ENCODE measurements at places on chromosomes 3 and 15.

DNA sequence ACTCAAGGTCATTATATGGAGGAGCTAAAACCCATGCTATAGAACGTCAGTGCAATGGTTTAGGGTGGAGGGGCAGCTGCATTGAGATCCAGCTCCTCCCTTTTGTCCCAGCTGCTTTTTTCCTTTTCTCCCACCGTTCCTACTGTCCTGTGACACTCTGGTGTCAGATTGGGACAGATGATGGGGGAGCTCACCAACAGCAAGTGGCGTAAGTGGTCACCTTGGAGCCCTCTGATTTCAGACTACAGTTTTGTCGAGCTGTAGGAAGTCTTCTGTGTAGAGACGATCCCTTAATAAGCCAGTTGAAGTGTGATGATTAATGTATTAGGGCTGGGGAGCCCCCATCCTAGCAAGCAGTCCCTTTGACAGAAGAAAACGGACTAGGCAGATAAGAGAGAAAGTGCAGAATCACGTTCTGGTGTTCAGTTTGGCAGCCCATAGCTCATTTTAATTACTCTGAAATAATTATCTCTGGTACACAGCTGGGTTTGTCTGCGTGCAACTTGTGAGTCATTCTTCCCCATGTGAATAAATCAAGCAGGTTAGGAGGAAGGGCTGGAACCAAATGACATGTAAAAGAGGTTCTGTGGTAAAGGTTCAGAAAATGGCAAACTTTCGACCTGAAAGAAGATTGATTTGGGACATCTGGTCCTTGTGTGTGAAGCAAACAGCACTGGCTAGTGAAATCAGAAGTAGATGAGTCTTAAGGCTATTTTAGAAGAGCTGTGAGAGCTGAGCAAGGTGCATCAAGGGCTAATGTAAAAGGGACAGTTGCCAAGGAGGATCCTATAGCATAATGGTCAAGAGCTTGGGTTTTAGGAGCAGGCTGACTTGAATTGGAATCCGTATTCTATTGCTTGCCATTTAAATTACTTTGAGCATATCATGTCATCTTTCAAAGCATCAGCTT lies 241.4 kb downstream of the EDEM1 start:
- no peak for DNase-seq

GRCh38 chr3:55951388-55951787 lies 464.3 kb upstream of the WNT5A start:
- no peak for DNase-seq

DNA sequence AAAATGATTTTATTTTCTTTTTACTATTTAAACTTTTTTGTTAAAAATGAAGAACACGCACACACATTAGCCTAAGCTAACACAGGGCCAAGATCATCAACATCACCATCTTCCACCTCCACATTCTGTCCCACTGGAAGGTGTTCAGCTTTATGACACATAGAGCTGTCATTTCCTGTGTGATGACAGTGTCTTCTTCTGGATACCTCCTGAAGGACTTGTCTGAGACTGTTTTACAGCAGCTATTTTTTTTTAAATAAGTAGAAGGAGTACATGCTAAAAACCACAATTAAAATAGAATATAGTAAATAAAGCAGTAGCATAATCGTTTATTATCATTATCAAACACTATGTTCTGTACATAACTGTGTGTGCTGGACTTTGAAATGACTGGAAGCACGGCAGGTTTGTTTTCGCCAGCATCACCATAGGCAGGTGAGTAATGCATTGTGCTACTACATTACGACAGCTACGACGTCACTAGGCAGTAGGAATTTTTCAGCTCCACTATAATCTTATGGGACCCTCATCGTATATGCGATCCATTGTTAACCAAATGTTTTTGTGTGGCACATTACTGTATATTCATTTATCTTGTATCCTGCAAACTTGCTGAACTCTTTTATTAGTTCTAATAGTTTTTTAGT lies 72.8 kb downstream of the KLF15 start:
- DNase-seq: no peak

GRCh38 chr15:29852201-29852600 lies 29.9 kb upstream of the TJP1 start:
- no peak for DNase-seq

GRCh38 chr3:123153125-123154019 lies 48.4 kb upstream of the SEC22A start:
- DNase-seq: no peak

GRCh38 chr3:157290766-157291165 lies 130.8 kb upstream of the CCNL1 start:
- no peak for DNase-seq

GRCh38 chr3:41092844-41093243 lies 106.5 kb upstream of the CTNNB1 start:
- no peak for DNase-seq

DNA sequence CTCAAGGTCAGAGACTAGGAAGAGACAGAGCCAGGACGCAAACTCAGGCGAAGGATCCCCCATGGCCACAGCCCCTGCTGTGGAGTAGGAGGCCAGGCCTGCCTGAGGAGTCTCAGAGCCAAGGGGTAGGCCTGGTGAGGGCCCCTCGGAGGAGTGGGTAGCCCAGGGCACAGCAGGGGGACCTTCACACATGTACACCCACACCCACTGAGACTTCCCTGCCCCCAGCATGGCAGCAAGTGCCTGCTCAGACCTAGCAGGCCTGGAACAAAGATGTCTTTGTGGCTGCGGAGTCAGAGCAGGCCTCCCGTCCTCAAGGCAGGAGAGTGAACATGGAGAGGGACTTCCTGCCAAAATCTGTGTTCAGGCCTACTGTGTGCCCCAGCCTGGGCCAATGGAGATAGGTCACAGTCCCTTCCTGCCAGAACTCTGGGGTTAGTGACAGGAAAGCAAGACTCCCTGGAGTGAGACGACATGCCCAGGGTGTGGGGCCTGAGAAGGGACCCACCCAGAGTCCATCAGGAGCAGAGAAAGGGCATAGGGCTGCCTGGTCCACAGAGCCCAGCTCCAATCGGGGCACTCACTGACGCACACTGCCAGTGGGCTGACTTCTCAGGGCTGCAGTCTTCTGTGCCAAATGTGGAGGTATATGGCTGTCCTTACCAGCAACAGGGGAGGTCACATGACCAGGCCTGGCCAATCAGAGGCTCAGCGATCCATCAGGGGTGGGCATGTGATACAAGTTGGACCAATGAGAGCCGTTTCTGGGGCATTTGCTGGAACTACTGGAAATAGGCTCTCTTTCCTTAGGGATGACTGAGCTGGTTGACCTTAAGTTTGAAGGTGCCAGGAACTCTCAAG lies 2.3 kb downstream of the GRIP2 start:
- DNase-seq: no peak

GRCh38 chr15:41861736-41862356 lies 23.2 kb downstream of the PLA2G4B start:
- no peak for DNase-seq

GRCh38 chr15:67998599-67999133 lies 55.4 kb upstream of the PIAS1 start:
- DNase-seq: no peak

DNA sequence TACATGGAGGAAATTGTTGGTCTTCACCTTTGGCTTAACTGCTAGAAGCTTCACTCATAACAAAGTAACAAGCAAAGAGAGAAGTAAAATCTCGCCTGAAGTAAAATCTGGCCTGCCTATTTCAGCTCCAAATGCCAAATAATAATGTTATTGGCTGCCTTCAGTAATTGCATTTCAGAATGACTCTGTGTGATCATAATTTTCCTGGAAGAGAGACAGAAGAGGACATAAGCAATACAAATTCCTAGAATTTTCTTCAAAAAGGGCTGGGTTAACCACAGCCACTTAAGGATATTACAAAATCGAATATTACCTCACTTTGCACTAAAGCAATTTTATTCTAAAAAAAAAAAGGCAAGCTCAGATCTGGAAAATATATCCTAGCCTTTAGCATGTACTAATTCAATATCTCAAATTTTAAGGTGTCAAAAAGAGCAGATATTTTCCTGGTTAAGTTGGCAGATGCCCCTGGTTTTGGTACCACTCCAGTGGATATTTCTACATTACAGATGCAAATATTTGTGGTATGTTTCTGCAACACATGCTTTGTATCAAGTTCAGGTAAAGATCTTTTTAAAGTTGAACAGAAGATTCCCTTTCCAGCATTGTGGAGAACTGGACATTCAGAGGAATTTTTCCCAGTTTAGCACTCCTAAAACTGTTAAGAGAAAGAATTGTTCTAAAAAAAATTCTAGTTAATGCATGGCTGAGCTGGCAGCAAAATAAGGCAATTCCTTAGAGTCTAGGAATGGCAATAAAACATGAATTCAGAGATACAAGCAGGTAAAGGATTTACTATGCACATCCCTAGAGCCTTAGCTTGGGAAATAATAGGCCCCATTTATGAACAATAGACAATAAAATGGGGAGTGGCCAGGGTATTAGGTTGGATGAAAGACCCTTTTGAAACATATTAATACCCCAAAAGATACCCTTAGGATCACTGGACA lies 116.7 kb downstream of the STAC start:
- DNase-seq: no peak

DNA sequence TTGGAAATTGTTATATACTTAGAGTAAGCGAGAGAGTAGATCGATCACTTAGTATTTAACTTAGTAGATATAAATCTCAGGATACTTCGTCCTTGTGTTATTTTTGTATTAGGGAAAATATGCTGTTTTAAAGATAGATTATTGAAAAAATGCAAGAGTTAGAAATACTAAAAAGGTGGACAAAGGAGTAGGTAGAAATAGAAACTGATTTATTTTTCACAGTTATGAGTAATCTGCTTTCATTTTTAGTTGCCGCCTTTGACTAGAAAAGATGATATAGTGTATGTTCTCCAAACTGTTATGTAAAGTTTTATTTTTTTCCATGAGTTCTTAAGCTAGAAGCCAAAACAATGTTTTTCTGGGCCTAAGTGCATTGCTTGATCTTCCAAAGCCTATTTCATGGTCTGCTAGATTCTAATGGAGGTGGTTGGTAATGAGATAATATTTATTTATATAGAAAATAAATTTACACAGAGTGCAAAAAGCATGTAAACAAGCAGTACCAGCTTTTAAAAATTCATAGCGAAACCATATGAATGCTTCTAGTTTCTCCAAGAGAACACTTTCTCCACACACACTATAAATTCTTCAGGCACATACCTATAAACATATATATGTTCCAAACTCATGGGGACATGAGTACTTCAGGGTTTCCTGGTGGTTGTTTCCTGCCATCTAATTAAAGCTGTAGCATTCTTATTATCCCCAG lies 61.1 kb downstream of the DIPK2A start:
- DNase-seq: no peak

- no peak for DNase-seq
Observed at GRCh38 chr15:60883691-60884640, 345.1 kb downstream of the RORA start.

GRCh38 chr15:74598126-74598842 lies 17.4 kb upstream of the CLK3 start:
- peak; percentile 91 for DNase-seq

DNA sequence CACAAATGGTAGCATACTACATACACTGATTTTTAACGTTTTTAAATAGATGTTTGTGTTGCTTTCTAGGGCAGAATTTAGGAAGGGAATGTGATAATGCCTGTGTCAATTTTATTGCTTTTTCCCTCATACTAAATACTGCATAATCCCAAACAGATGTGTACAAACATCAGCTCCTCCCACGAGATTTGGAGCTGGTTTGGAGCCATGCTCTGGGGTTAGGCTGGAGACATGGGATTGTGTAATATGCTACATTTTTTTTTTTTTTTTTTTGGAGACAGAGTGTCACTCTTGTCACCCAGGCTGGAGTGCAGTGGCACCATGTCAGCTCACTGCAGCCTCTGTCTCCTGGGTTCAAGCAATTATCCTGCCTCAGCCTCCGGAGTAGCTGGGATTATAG lies 80.1 kb downstream of the EBLN2 start:
- DNase-seq: no peak

GRCh38 chr3:138675393-138675792 lies 66.8 kb downstream of the FAIM start:
- no peak for DNase-seq

- no peak for DNase-seq
Observed at GRCh38 chr3:196423044-196423781, 9.0 kb downstream of the UBXN7 start.

DNA sequence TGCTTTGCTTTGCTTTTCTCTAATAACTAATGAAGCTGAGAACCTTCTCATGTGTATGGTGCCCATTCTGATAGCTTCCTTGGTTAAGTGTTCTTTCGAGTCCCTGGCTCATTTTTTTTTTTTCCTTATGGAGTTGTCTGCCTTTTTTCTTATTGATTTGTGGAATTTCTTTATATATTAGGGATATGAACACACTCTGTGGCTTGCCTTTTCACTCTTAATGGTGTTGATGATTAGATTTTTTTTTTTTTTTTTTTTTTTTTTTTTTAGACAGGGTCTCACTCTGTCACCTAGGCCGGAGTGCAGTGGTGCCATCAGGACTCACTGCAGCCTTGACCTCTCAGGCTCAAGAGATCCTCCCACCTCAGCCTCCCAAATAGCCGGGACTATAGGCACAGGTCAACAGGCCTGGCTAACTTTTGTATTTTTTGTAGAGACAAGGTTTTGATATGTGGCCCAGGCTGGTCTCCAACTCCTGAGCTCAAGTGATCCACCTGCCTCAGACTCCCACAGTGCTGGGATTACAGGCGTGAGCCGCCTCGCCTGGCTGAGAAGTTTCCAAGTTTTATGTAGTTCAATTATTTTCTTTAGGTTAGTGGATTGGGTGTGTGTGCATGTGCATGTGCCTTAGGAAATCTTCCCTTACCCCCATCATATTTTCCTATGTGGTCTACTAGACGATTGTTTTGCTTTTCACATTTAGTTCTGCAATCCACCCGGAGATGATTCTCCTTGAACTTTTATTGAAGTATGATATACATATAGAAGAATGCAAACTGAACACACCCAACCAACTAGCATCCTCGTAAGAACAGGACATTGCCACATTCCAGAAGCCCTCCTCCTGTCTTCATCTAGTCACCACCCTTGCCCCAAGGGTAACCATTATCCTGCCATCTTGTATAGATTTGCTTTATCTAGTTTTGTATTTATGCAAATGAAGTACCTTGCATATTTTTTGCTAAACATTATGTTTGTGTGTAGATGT lies 1.7 kb upstream of the SNRPA1 start:
- no peak for DNase-seq

GRCh38 chr3:23749609-23750008 lies 56.1 kb upstream of the UBE2E1 start:
- DNase-seq: no peak

DNA sequence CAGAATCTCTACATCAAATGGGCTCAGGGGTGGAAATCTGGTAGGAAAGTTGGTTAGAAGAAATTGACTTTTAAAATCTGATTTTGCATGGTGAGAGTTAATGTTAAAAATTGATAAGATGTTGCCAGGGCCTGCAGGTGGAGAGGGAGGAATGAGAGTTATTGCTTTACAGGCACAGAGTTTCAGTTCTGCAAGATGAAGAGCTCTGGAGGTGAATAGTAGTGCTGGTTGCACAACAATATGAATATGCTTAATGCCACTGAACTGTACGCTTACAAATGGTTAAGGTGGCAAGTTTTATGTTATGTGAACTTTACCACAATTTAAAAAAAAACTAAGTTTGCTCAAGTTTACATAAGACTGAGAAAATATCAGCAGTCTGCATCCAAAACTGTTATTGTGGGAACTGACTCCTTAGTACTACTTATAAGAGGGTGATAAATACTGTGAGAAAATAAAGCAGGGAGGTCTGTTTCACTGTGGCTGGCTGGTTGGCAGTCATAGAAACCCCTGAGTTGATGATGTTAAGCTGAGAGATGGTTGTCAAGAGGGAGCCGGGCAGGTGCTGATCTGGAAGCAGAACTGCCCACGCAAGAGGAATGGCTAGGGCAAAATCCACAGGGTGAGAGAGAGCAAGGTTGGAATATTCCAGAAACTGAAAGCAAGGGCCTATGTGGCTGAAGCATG lies 144.9 kb downstream of the EDEM1 start:
- no peak for DNase-seq

All from CD4-positive, alpha-beta T cell treated with Interleukin-17A for 1 hour (primary cell).